ENCODE measurements at places on chromosomes 4 and X.
A peak's percentile ranks its signal among the peaks of the same experiment; 100 is the strongest.

- DNase-seq = no peak
These were observed 50.4 kb downstream of the TBC1D9 start for GRCh38 chr4:140705625-140706275.

GRCh38 chrX:132532913-132533312 lies 44.1 kb upstream of the MBNL3 start:
- DNase-seq = no peak

GRCh38 chrX:20067709-20068561 lies 48.8 kb downstream of the MAP7D2 start:
- peak; percentile 62 for DNase-seq

GRCh38 chrX:18701621-18702361 lies 5.7 kb upstream of the PPEF1 start:
- no peak for DNase-seq

- no peak for DNase-seq
These were observed 1.7 kb downstream of the PRAF2 start for GRCh38 chrX:49071877-49072711.

DNA sequence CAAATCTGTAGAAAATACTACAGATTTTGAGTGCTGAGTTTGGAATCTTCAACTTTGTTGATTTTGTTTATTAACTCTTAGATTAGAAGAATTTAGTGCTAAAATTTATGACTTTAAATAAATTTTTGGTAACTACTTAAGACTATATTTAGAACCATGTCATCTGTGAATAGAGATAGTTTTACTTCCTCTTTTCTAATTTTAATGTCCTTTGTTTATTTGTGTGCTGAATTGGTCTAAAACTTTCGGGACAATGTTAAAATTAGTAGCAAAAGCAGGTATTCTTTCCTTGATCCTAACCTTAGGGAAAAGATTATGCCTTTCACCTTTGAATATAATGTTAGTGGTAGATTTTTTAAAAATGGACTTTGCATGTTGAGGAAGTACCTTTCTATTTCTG lies 119.7 kb upstream of the CXorf51A start:
- DNase-seq = no peak
